ENCODE measurements at places on chromosomes 4 and X.

DNA sequence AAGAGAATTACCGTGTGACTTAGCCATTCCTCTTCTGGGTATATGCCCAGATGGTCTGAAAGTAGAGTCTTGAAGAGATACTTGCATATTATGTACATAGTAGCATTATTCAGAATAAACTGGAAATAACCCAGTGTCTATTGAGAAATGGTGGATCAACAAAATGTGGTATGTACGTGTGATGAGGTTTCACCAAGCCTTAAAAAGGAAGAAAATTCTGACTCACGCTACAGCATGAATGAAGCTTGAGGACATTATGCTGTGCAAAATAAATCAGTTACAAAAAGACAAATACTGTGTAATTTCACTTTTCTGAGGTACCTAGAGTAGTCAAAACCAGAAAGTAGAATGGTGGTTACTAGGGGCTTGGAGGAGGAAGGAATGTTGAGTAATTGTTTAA lies 37.3 kb downstream of the GBA3 start:
- no peak for ATAC-seq

DNA sequence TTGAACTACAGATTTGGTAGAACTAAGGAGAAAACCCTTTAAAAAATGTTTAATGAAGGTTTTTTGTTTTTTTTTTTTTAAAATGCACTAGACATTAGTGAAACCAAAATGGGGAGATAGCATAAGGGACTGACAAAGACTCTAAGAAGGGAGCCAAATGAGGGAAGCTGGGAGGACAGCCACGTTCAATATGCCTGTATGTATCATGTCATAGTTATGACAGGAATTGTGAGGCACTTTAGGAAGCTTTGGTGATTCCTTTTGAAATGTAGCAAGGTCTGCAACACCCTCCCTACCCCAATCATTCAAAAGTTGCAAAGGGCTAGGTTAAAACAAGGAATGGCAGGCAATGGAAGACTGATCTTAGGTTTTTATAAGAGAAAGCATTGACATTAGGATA lies 526.0 kb downstream of the TLL1 start:
- no peak for ATAC-seq

GRCh38 chrX:14616301-14616700 lies 87.0 kb downstream of the GLRA2 start:
- no peak for ATAC-seq

DNA sequence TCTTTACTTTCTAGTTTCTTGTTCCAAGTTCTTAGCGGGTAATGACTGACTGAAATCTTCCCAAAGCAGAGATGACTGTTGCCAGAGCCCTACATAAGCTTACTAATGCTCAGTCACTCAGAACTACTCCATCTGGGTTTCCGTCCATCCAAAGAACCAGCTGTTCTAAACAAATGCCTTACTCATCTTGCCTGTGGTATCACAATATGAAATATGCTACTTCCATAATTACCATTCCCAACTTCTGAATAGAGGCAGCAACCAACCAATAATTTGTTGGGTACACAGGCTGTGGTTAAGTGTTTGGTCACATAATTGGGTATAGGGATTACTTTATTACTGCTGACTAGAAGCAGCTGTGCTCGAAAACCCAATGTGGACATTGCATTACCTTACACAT lies 930.2 kb upstream of the DIAPH2 start:
- no peak for ATAC-seq

DNA sequence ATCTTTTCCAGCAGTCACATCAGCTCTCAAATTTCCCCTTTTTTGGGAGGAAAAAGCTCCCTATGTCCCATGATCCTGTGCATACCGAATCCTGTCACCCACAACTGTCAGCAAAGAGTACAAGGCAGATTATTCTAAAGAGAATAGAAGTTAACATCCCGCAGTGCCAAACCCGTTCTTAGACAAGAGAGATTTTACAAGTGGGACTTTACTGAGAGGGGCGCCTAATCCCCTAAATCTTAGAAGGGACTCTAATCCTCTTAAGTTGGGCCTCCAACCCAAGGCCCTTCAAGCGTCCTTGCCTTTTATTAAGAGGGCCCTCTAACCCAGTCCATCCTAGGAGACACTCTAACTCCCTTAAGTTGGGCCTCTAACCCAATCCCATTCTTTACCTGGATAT lies 193.9 kb downstream of the CPXCR1 start:
- ATAC-seq: no peak

GRCh38 chr4:77028246-77028645 lies 47.5 kb downstream of the CCNI start:
- ATAC-seq: no peak

DNA sequence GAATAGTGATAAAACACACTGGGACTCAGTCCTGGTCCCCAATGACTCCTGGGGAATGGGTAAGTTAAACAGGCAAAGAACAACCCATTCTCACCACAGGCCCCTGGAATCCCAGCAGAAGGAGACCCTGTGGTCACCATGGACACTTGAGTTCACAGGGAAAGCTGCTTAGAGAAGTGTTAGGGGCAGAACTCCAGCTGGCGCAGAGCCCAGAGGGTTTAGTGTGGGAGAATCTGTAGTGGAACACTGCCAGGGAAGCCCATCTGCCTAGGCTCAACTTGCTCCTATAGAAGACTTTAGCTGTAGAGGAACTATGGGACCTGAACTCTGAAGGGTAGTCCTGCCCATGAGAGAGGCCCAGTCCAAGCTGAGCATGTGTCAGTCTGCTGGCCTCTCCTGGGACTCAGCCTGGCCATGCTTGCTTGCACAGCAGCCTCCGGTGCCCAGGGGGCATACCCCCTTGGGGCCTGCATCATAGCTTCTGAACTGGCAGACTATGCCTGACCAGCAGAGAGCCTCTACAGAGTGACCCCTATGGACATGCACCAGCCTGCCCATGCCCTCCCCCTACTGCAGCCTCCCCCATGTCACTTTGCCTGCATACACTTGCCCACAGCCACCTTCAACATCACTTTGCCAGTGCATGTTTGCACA lies 343.5 kb downstream of the IDS start:
- no peak for ATAC-seq

DNA sequence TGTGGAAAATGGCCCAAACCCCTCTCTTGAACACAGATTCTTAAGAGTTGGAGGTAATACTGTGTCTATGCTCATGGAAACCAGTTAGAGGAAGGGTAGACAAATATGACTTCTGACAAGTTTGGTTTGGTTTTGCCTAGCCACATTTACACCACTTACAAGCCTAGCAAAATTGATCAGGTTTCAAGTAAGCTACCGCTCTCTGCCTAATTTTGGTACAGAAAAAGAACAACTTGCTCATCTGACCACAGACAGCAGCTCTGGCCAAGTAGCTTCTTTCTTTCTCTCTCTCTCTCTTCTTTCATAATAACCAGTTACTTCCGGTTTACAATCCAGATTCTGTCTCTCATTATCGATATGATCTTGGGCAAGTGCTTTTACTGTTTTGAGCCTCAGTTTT lies 260.0 kb downstream of the GLUD2 start:
- no peak for ATAC-seq

DNA sequence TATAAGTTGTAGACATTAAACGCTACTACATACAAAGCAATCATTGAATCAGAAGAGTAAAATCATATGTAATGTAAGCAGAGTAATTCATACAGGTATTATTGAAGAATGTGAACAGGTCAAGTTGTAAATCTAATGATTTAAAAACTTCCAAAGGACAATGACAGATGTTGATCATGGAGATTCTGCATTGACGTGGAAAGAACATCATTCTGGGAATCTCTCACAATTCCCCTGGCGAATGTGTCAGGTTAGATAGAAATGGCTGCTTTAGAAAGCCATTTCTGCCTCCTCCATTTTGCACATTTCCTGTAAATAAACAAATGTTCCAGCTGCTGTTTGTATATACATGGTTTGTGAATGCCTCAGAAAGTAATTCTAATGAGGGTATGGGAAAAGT lies 719.4 kb downstream of the ADGRL3 start:
- no peak for ATAC-seq

GRCh38 chr4:109945056-109945455 lies 32.4 kb downstream of the EGF start:
- peak; percentile 82 for ATAC-seq

DNA sequence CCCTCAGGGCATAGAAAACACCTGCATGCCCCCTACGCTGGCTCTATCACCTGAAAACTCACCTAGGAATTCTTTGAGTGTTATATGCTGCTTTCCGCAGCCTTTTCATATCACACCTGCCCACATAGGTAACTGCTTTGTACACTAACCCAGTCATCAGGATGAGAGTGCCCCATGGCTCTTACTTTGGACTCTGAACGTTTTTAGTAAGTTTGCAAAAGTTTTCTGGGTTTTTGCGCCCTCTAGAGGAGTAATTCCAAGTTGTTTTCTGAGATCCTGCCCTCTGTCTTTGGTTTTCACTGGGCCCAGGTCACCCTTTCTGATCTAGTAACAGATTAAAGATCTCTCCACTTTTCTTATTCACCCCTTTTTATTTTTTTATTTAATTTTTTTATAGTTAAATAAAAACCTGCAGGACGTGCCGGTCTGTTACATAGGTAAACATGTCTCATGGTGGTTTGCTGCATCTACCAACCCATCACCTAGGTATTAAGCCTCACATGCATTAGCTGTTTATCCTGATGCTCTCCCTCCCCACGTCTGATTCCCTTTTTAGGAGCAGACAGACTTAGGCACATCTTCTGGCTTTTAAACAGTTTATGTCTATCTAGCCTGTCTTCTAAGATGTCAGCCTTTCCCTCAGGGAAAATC lies 139.2 kb downstream of the NWD2 start:
- no peak for ATAC-seq

DNA sequence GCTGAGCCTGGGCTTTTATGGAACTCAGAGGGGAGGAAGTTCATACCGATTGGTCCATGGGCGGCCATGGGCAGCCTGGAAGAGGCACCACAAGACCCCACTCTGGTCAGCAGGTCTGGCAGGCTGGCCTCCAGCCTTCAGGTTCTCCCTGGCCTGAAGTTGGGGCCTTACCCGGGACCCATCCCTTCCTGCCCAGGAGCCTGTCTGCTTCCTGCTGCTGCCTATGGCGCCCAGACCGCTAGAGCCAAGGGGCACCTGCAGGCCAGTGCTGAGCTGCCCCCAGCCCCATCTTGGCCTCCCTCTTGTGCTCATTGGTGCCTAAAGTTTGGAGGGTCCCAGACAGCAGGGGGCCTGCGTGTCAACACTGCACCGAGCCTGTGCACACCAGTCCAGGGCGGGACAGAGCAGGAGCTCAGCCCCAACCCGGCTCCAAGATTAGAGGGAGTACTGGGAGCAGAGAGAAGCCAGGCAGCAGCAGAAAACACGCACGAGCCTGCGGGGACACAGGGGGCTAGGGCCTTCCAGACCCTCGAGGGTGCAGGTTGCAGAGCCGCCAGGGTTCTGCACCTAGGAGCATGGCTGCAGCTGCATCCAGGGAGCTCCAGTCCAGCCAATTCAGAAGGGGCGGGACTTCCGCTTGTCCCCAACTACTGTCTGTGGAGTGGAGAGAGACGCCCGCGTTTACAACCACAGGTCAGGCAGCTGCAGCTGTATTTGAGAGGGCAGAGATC lies 30.7 kb upstream of the ZNF280C start:
- no peak for ATAC-seq

DNA sequence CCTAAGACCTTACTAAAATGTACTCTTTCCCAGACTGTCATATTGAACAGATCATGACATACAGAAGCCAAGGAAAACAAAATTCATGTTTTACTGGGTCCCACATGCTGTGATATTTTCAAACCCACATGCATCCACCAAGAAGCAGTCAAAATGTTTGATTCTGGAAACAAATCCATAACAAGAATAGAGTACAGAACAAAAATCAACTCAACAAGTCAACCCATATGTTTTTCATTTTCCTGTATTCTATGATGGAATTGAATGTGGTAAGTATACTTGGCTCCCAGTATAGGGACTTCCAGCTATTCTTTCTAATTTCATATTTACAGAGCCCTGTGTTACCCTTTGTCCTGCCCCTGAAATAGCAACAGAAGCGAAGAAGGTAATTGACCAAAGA lies 106.8 kb downstream of the COL25A1 start:
- ATAC-seq: no peak

DNA sequence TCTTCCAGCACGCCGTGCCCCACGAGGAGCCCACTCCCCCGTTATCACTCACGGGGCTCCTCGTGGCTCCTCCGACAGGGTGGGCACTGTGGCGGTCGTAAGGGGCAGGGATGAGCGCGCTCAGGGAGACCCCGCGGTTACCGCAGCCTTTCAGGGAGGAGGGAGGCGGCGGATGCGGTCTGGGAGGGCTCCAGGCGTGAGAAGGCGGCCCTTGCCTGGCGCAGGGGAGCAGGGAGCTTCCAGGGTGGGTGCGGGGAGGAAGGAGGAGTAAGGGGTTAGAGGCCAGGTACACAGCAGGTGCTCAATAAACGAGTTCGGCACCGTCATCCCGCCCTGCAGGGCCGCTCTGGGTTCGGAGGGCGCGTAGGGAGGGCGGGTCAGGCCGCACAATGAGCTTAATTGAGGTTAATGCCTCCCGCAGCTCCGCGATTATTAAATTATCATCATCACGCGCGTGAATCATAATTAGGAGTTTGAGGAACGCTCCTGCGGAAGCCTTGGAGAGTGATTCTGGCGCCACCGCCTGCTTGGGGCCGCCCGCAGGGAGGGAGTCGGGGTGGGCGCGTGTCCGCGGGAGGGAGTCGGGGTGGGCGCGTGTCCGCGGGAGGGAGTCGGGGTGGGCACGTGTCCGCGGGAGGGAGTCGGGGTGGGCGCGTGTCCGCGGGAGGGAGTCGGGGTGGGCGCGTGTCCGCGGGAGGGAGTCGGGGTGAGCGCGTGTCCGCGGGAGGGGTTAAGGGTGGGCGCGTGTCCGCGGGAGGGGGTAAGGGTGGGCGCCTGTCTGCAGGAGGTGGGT lies 7.6 kb upstream of the NKX1-1 start:
- ATAC-seq: no peak

All from esophagus mucosa (tissue), 1 donor.